ENCODE measurements at places on chromosomes 3 and 15. TPM values are rescaled to one million over a fixed set of nuclear protein-coding genes. Genes with fewer than 3 reads are reported as not detected.

DNA sequence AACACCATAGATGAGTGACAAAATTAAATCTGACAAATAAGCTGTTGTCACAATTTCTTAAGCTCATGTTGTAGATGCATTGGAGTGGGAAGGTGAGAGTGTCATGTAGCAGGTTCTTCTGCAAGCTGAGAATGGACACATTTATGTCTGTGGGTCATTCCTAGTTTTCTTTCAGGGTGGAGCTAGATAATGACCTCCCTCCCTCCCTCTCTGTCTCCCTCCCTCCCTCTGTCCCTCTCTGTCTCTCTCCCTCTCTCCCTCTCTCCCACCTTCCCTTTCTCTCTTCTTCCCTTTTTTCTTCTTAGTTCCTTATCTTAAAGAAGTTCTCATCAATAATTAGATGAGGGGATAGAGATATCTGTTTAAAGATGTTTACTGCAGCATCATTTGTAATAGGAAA, 36.0 kb downstream of the PXYLP1 start:
- DNase-seq: no peak

- no peak for DNase-seq
Observed at GRCh38 chr3:40201770-40202169, 107.7 kb upstream of the EIF1B start.

- no peak for DNase-seq
Observed at GRCh38 chr3:157573281-157573680, 70.1 kb upstream of the VEPH1 start.

Gene ADAMTSL3
- 40.4 TPM for polyA plus RNA-seq

Gene PLA2G4E
- 1.3 TPM for polyA plus RNA-seq

Gene CHSY1
- polyA plus RNA-seq: 50.3 TPM
